DND-41 (cell line): ENCODE measurements at places on chromosomes 5 and 9.

DNA sequence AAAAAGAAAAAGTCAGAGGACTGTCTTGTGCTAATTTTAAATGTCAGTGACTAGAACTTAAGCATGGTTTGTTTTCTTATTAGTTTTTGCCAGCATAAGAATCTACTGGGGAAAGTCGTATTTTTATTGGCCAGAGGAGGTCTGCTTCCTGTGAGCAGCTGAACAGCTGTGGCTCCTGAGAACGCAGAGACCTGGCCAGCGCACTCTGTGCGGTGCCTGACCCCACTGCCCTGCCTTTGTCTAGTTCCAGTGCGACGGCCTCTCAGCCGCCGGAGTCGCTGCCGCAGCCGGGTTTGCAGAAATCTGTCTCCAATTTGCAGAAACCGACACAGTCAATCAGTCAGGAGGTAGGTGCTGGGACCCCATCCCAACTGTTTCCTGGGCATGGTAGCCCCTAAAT lies 42.5 kb downstream of the PRRC2B start:
- DNase-seq: no peak

- peak; percentile 57 for DNase-seq
Observed at GRCh38 chr5:7745882-7746610, 104.9 kb downstream of the CFAP90 start.

GRCh38 chr5:173963867-173964441 lies 25.0 kb upstream of the C5orf47 start:
- DNase-seq: peak; percentile 58

DNA sequence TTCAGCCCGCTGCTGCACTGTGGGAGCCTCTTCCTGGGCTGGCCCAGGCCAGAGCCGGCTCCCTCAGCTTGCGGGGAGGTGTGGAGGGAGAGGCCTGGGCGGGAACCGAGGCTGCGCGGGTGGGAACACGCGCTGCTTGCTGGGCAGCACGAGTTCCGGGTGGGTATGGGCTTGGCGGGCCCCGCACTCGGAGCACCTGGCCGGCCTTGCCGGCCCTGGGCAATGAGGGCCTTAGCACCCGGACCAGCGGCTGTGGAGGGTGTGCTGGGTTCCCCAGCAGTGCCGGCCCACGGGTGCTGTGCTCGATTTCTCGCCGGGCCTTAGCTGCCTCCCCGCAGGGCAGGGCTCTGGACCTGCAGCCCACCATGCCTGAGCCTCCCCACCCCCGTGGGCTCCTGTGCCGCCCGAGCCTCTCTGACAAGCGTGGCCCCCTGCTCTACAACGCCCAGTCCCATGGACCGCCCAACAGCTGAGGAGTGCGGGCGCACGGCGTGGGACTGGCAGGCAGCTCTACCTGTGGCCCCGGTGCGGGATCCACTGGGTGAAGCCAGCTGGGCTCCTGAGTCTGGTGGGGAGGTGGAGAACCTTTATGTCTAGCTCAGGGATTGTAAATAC lies 1366.4 kb upstream of the NUDT12 start:
- no peak for DNase-seq

- DNase-seq: no peak
Observed at GRCh38 chr5:56490971-56491468, 257.9 kb upstream of the ANKRD55 start.

GRCh38 chr5:117201001-117201400 lies 626.4 kb upstream of the SEMA6A start:
- DNase-seq: no peak

DNA sequence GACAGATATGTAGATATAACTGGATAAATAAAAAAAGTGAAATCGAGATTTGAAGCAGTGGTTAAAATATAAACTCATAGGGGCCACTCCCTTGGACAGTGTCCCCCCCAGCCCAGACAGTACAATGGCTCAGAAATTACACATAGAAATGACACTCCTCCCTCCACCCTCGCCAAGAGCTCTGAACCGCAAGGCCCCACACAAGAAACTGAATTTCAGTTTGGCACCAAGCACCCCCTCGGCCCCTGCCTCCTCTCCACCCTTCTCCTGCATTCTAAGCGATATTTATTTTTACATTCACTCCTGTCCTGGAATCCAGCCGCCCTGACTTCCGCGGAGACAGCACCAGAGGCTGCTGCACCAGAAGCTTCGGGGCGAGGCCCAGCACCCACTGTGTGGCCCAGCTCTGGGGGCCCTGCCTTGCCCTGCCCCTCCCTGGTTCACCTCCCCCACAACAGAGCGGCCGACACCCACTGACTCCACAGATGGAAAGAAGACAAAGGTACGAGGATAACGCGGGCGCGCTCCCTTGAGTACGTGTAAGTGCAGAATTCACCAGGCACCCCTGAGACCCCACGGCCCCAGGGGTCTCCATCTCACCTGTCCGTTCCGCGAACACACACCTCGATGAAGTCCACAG lies 11.0 kb downstream of the STC2 start:
- no peak for DNase-seq

GRCh38 chr5:92560698-92561401 lies 1020.2 kb downstream of the NR2F1-AS1 start:
- no peak for DNase-seq

- DNase-seq: no peak
Observed at GRCh38 chr5:168318240-168318639, 26.8 kb downstream of the WWC1 start.

DNA sequence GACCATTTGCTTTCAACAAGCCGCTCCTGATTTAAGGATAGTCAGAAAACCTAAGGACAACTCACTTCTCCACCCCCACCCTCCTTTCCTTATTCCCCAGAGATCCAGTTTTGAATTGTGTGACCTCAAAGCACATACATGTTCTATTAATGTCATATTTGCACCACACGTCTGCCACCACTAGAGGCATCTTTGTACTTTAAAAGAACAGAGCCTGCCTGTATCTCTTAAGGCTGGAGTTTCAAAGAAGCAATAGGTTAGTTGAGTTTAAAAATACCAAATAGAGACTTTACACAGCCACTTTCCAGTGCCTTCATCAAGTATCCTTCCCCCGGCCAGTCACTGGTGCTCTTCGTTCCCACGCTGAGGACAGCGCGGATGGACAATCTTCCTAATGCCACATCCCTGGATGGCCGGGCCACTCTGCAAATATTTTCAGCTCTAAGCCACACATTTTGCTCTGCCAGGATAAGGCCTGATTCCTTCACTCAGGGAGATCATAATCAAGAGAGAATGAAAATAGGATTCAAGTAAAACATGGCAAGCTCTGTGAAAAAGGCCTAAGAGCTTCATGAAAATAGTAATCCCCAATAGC lies 146.3 kb downstream of the SNCAIP start:
- peak; percentile 13 for DNase-seq

DNA sequence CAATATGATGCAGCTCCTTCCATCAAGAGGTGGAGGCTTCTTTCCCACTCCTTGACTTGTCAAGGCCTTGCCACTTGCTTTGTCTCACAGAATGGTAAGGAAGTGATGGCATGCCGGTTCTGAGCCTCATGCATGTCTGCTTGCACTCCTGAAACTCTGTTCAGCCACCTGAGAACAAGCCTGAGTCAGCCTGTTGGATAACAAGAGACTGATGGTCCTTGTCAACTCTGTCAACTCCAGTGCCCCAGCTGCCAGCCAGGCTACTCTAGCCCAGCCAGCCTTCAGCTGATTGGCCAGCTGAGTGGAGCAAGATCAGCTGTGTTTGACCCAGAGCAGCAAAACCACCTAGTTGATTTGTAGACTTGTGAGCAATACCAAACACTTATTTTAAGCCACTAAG lies 4.4 kb upstream of the TENT4A start:
- DNase-seq: no peak

DNA sequence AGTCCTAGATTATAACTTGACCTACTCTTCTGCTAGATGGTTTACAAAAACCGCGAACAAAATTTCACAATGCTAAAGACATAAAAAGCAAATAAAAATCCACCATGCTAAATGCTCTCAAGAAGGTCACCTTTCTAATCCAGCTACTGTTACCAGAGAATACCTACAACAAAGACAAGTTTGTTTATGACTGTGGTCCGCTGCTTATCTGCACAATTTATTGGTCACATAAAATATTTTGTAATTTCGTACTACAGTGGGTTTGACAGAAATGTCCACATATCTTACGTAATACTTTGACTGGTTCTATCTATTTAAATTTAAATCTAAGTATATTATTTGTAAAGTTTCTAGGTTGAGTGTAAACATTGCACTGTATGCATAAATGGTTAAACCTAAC lies 257.6 kb upstream of the ZNF608 start:
- no peak for DNase-seq

GRCh38 chr9:135159801-135160200 lies 72.3 kb downstream of the OLFM1 start:
- no peak for DNase-seq

DNA sequence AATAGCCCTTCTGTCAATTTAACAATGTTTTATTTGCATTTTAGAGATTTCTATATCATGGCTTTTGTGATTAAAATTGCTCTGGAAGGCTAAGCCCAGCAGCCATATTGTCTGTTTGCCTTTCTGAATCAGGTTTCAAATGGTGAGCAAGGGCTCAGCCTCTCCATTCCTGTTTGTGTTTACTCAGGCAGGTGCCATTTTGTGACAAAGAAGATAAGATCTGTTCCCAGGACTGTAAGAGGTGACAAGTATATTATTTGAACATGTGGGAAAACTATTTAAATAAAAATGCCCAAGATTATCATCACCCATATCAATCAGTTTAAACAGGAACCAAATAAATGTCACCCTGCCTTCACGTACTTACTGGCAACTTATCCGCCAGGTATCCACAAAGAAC lies 641.3 kb upstream of the KLF4 start:
- no peak for DNase-seq

GRCh38 chr5:170504616-170505266 lies 921 bp downstream of the KCNIP1 start:
- no peak for DNase-seq

GRCh38 chr9:126829035-126829434 lies 24.2 kb downstream of the ZBTB43 start:
- DNase-seq: no peak

DNA sequence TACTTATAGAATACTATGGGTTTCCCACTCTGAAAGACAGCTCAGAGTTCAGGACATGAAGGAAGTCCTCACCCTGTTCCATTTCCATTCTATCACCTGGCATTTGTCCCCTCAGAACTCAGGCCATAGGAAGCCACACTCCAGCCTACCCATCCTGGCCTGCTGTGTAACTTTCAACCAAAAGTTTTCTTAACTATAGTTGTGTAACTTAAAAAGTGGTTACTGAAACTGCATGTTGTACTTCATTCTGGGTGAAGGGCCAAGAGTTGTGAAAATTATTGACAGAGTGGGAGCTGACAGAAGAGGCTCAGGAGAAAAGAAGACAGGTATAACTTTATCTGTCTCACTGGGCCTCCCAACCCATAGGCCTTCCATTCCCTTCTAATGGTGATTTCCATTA lies 212.5 kb downstream of the RAB3C start:
- DNase-seq: no peak

DNA sequence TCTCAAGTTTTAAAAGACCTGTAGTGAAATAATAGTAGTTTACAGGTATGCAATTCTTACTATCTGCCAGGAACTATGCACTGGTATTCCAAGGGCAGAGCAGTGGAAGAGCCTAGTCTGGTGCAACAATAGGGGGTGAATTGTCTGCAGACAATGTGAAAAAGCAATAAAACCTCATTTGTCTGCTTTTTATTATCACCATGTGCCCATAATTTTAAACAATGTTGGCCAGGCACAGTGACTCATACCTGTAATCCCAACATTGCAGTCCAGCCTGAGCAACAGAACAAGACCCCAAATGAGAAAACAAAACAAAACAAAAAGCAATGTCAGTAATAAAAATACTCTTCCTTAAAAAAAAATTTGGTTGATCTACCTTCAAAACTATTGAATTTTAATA lies 12.2 kb upstream of the SLC44A1 start:
- no peak for DNase-seq

GRCh38 chr5:173324115-173325001 lies 3.9 kb downstream of the STC2 start:
- DNase-seq: peak; percentile 21

DNA sequence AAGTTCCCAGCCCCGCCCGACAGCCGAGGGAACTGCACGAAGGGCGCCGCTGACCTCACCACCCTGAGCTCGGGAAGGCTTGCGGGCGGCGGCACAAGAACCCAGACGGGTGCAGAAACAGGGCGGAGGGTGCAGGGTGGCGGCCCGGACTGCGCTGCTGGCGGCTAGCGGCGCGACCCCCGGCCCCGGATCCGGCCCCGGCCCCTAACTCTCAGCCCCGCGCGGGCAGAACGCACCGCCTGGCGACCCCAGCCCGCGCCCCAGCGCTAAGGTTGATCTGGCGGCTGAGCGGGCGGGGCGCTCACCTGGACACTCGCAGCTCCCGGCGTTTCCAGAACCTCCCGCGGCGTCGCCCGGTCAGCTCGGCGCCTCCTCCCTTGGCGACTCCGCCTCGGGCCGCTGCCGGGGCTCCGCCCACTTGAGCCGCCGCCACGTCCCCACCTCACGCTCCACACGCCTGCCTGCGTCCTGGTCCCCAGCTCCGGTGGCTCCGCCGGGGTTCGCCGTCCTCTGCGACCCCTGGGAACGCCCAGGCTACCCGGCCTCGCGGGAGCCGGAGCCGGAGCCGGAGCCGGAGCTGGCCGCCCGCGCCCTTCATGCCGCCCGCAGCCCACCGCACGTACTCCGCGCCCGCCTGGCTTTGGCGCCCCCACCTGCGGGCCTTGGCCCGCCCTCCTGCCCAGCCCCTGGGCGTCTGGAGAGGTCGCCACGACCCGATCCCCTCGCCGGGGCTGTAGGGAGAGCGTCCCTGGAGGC lies at the start of gene P4HA2:
Gene P4HA2 (minus strand): TSS at position 369 of the 756 bp plus-strand sequence. CDS start 9,227 bp downstream, outside the sequence.
- DNase-seq: no peak

DNA sequence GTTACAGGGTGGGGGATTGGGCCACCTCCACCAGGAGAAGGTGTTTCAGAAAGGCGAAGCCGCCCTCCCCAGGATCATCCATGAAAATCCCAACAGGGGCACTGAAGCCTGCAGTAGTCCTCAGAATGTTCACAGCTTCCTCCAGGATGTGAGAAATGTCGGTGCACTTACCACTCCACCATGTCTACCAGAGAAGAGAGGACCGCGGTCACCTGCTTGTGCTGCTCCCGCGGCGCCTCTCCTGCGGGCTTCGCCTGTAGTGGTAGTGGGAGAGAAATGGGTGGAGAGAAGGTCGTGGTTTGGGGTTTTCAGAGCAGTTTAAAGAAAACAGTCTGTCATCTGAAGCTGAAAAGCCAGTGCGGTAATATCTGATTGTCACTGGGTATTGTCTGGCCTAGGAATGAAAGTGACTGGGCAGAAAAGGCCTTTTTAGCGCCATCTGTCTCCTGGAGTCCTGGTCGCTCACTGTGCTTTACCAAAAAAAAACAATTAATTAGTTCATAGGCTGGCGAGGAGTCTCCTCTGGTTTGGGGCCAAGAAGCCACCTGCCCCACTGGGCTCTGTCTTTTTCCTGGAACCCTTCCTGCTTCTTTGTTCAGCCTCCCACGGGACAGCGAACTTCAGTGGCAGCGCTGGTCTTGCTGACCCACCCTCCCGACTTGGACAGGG lies 23.0 kb upstream of the PPP1R26 start:
- no peak for DNase-seq

- no peak for DNase-seq
Observed at GRCh38 chr5:181222630-181223057, 437 bp upstream of the TRIM41 start.
